ENCODE measurements at places on chromosomes 11 and 22.
A peak's percentile ranks its signal among the peaks of the same experiment; 100 is the strongest.

DNA sequence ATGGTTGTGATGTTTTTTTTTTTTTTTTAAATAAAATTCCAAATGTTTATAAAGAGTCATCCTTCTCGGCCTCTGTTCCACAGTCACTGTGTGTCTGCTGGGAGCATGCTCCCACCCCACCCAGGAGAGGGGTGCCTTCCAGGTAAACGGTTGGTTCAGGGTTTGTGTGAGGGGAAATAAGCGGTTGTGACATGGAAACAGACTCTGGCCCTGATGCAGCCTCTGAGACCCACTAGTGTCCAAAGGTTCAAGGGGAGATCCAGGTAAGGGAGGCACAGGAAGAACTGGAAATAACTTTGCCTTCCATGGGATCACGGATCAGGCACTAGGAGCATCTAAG, 6.0 kb upstream of the GAS2L1 start:
- DNase-seq, result no peak

GRCh38 chr22:42978453-42979103, 36.4 kb downstream of the PACSIN2 start:
- no peak for DNase-seq

- no peak for DNase-seq
Measured at GRCh38 chr11:119700536-119701346, 28.3 kb downstream of the NECTIN1 start.

GRCh38 chr11:111841370-111842053, 29.9 kb downstream of the ALG9 start:
- DNase-seq, result peak; percentile 78

DNA sequence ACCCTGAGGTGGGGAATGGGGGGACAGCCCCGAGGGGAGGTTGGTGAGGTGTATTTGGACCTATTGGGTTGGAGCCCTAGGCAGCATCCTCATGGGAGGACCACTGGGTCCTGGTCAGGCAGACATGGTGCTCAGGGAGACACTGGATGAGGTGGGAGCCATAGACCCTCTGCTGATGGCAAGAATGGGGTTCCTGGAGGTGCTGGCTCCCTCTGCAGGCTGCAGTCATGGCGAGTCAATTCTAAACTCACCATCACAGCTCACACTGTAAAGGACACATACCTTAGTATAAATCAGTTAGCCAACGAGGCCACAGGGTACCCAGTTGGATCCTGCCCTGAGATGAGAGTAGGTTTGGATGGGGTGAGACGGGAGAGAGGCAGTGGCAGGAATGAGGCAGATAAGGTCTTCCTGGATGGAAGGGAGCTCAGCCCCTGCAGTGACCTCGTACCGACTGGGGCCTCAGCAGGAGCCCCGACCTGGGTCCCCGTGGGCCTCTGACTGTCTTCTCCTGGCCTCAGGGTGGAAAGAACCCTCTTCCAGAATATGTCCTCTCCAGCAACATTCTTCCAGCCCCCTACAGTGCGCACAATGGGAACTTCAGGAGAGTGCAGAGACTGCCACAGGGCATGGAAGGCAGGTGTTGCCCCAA, 1.7 kb upstream of the GAB4 start:
- no peak for DNase-seq

GRCh38 chr22:49927483-49928184, 9.2 kb downstream of the CRELD2 start:
- DNase-seq, result no peak

DNA sequence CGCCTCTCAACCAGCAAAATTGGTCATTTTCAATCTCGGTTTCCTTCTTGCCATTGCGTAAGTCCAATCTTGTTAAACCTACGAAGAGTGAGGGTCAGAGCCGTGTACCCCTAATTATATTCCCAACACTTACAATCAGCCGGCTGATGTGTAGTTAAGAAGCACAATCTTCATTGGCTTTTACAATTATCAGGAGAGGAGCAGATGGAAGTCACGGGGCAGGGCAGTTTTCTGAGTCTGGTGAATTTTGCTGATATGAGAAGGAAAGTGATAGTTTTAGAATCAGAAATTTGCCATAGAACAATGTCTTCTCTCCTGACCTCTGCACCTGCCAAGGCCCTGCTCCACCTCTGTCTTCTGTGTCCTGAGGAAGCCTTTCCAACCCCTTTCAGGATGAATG, 35.0 kb upstream of the ATXN10 start:
- no peak for DNase-seq

DNA sequence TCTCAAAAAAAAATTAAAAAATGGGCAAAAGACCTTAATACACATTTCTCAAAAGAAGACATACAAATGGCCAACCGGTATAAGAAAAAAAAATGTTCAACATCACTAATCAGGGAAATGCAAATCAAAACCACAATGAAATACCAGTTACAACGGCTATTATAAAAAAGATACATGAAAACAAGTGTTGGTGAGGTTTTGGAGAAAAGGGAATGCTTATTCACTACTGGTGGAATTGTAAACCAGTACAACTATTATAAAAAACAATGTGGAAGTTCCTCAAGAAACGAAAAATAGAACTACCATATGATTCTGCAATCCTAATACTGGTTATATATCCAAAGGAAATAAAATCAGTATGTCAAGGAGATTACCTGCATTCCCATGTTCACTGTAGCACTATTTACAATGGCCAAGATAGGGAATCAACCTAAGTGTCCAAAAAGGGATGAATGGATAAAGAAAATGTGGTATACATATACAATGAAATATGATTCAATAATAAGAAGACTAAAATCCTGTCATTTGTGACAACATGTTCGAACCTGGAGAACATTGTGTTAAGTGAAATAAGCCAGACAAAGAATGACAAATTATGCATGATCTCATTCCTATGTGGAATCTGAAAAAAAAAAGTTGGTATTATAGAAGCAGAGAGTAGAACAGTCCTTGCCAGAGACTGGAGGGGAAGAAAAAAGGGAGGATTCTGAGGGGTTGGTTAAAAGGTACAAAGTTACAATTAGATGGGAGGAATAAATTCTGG, 256.9 kb upstream of the PITPNB start:
- no peak for DNase-seq

DNA sequence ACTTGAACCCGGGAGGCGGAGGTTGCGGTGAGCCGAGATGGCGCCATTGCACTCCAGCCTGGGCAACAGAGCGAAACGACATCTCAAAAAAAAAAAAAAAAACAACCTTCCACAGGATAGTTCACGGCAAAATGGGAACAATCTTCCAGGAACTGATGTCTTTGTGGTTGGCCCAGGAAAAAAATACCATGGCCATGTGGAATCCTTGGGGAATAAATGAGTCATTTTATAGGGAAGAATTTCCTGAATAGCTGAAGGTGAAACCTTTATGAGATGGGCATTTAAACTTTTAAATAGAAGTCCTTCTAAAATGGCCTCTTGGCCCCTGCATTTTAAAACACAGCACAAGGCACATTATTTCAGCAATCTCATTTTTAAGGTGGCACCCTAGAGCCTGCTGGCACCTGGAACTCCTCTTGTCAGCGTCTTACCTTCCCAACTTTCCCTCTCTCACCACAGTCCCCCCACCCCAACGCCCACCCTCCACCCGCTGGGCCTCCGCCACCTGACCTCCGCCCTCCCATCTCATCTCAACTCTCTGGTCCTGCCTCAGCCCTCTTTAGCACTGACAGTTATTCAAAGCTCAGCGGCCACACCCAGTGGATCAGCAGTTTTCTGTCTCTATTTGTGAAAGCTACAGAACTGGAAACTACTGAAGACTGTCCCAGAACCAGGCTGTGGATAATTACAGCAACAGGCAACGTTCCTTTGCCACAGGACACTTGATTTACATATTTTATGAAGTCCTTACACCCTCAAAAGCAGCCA, 43.1 kb downstream of the SCGB1A1 start:
- no peak for DNase-seq

- no peak for DNase-seq
Measured at GRCh38 chr11:112922606-112923005, 38.6 kb upstream of the NCAM1 start.

DNA sequence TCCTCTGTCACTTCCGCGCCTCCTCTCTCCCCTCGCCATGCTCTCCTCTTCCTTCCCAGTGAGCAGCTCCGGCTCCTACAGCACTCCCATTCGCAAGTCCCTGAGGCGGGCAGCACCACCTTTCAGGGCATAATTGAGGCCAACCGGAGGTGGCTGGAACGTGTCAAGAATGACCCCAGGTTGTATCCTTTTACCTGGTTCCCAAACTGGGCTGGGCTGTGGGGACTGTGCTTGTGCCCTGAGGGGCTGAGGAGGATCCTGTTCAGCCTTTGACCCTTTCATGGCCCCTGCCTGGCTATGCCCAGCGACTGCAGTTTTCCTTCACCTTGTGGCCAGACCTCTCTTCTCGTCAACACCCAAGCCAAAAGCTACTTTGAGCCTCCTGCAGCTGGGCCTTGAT, 84.1 kb downstream of the CEP164 start:
- no peak for DNase-seq

- DNase-seq, result no peak
Measured at GRCh38 chr22:41943661-41944209, 3.2 kb downstream of the CENPM start.

- no peak for DNase-seq
Measured at GRCh38 chr11:8062781-8063257, 18.2 kb upstream of the TUB start.

DNA sequence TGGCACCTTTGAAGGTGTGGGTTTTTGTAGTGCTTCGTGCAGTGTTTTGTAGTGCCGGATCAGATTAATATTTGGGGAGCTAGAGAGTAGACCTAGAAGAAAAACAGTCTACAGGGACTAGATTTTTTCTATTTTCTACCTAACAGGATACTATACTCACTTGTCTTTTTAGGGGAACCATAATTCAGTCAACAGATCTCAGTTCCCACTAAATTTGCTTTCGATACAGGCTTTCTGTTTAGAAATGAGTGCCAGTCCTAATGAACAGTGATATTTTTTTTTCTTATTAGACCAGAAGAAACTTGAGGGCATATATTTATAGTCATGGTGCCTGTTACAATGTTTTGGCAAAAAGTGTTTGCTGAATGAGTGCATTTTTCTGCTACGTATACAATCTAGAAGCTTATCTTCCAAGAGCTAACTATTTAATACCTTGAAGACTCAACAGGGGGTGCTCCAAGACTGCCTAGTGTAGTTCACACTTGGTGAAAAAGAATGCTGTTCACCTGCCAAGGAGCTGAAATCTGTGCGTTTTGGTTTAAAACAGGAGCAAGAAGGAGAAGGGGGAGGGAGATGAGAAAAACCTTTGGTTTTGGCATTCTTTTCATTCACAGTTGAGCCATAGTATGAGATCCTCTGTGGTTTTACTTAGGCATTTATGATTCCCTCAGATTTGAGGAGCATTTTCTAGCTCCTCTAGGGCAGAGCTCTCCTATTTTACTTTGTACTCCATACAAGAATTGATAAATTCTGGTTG, 44.9 kb upstream of the VSTM5 start:
- peak; percentile 68 for DNase-seq

DNA sequence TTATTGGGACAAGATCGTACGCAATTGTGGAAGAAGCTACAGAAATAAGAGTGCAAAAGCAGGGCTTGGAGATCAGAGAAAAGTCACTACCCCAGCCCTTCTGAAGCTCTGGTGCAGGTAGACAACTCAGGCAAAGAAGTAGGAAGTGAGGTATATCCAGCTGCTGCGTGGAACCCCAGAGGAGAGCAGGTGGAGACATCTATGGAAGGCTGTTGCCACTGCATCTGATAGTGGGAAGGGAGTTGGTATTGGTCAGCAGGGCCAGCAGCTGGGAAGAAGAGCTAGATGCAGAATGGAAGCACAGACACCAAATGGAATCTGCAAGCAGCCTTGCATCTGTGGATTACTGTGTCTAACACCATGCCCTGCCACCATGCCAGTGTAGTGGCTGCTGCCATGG, 165.1 kb downstream of the WNT11 start:
- DNase-seq, result no peak

DNA sequence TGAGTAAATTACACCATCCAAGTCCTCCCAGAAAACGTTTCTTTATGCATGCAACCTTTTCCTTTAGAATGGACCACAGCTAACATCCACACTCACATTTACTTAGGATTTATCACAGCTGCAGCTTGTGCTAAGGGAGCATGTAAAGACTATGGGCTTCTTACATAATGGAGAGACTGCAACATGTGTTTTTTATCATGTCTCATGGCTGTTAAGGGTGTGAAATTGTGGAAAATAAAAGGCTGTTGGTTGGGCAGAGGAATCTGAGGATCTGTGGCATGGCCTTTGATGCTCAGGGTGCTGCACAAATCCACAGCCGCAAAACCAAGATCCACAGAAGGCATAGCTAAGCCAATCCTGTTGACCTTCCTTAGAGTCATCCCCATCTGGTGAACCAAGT, 112.0 kb upstream of the MTNR1B start:
- no peak for DNase-seq

- DNase-seq, result peak; percentile 91
Measured at GRCh38 chr11:88421530-88421929, 84.0 kb upstream of the CTSC start.

- DNase-seq, result no peak
Measured at GRCh38 chr11:82267186-82267585, 466.5 kb downstream of the FAM181B start.

GRCh38 chr11:71330349-71330748, 78.0 kb upstream of the SHANK2 start:
- DNase-seq, result no peak

Measured in Kasumi-1 (cell line).